Activated CD4-positive, alpha-beta memory T cell treated with anti-CD3 and anti-CD28 coated beads, Interleukin-2, amount 10 ng/mL, durations not matched to agents 7 days and 5 days (primary cell): ENCODE measurements at places on chromosomes 5 and 9. TPM values are rescaled to one million over a fixed set of nuclear protein-coding genes. Genes with fewer than 3 reads are reported as not detected.

GRCh38 chr9:6764011-6764410 is 6.2 kb downstream of the KDM4C start:
- peaks cover 46% of the 10 kb centered on the region for H3K4me1 ChIP-seq
- no peak for DNase-seq
- H3K4me3 ChIP-seq = no peak overlapping the region

GRCh38 chr5:67181648-67182221 is 14.9 kb downstream of the CD180 start:
- H3K4me3 ChIP-seq = peak overlapping the region; percentile 6
- no peaks in the 10 kb centered on the region for H3K27me3 ChIP-seq
- H3K4me1 ChIP-seq = peaks cover 53% of the 10 kb centered on the region
- H3K36me3 ChIP-seq = peaks cover 37% of the 10 kb centered on the region
- H3K27ac ChIP-seq = peak overlapping the region; percentile 77

DNA sequence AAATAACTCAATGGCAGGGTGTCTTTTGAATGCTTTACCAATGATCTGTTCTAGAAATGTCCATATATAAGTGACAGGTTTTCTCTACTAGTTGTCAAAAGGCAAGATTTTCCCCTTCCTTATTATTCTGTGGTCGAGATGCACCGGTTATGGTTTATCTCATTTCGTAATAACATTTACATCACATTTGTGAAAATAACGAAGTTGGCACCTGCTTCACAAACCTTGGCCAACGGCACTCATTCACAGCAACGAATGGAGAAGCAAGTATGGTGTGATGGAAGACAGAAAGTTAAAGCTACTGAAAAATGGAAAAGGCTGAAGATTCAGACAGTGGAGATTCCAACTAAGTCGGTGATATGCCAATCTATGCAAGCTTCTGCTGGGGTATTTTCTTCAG is 235.8 kb downstream of the KCTD16 start:
- H3K36me3 ChIP-seq = no peaks in the 10 kb centered on the region
- DNase-seq = no peak
- H3K4me1 ChIP-seq = no peaks in the 10 kb centered on the region
- no peaks in the 10 kb centered on the region for H3K27me3 ChIP-seq
- H3K27ac ChIP-seq = no peak overlapping the region

- no peak overlapping the region for H3K27ac ChIP-seq
- peaks cover 20% of the 10 kb centered on the region for H3K36me3 ChIP-seq
- H3K4me1 ChIP-seq = peaks cover 38% of the 10 kb centered on the region
- H3K4me3 ChIP-seq = no peak overlapping the region
Measured at GRCh38 chr9:37902131-37902530, 1.8 kb downstream of the SLC25A51 start.

Gene RGS7BP
- not detected for total RNA-seq

DNA sequence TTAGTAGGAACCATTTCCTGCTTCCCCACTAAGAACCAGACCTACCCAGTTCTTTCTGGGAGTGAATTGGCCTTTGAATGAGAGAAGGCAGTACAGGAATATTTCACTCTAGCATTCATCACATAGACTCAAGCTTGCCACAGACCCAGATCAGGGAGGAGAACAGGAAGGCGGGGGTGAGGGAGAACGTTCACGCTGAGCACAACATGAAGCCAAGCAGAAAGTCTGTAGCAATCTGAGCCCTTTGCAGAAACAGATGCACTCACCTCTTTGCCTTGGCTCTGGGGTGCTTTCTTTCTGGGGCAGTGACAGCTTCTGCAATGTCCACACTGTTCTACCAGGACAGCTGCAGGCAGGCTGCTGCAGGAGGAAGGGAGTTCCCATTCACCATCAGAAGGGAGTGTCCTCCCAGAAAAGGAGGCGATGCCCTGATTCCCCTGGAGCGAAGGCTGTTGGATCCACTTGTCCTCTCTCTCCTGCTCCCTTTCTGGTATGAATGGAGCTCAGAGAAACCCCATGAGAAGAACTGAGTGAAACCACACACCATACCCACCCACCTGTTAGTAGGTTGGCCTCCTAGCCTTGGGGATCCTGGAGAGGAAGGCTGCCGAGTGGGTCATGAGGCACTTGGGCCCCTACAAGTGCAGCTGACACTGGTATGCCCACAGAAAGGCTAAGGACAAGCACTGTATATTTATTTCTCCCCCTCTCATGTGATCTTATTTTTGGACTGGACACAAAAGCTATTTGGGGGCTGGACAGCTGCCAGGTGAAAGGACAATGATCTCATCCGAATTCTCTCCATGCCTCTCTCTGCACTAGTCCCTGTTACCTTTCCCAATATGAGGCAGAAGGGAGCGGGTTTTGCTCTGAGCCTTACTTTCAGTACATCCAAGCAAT is 11.7 kb upstream of the FGF1 start:
- no peak for DNase-seq
- H3K27me3 ChIP-seq = peaks cover 2% of the 10 kb centered on the region
- H3K4me3 ChIP-seq = no peak overlapping the region
- no peaks in the 10 kb centered on the region for H3K4me1 ChIP-seq
- no peaks in the 10 kb centered on the region for H3K36me3 ChIP-seq

Gene SLC22A4
- total RNA-seq = 0.28 TPM

Gene KCNV2
- total RNA-seq = not detected

Gene PPP3R2
- total RNA-seq = not detected

GRCh38 chr5:66540078-66540477 is 56.1 kb upstream of the MAST4 start:
- peaks cover 12% of the 10 kb centered on the region for H3K27me3 ChIP-seq
- no peak for DNase-seq
- H3K4me3 ChIP-seq = no peak overlapping the region
- H3K36me3 ChIP-seq = no peaks in the 10 kb centered on the region
- no peak overlapping the region for H3K27ac ChIP-seq

Gene KDM3B
- total RNA-seq = 57.9 TPM

Gene SPATA31E1
- total RNA-seq = not detected

GRCh38 chr9:77977210-77977611 is 54.4 kb downstream of the GNAQ start:
- H3K27ac ChIP-seq = peak overlapping the region; percentile 77
- H3K4me3 ChIP-seq = no peak overlapping the region
- H3K27me3 ChIP-seq = no peaks in the 10 kb centered on the region
- peak; percentile 69 for DNase-seq
- peaks cover 51% of the 10 kb centered on the region for H3K4me1 ChIP-seq

Gene TRPM3
- total RNA-seq = not detected

Gene LCN9
- not detected for total RNA-seq

Gene CTNND2
- total RNA-seq = not detected

- H3K4me1 ChIP-seq = no peaks in the 10 kb centered on the region
- no peak for DNase-seq
Measured at GRCh38 chr5:83711982-83712601, 8.6 kb downstream of the HAPLN1 start.

Gene SCGB3A2
- not detected for total RNA-seq

Gene GNA14
- not detected for total RNA-seq

GRCh38 chr9:104805441-104805840 is 41.5 kb downstream of the NIPSNAP3B start:
- no peak overlapping the region for H3K4me3 ChIP-seq
- no peaks in the 10 kb centered on the region for H3K36me3 ChIP-seq
- H3K27ac ChIP-seq = no peak overlapping the region
- H3K27me3 ChIP-seq = no peaks in the 10 kb centered on the region
- DNase-seq = no peak
- H3K4me1 ChIP-seq = no peaks in the 10 kb centered on the region

DNA sequence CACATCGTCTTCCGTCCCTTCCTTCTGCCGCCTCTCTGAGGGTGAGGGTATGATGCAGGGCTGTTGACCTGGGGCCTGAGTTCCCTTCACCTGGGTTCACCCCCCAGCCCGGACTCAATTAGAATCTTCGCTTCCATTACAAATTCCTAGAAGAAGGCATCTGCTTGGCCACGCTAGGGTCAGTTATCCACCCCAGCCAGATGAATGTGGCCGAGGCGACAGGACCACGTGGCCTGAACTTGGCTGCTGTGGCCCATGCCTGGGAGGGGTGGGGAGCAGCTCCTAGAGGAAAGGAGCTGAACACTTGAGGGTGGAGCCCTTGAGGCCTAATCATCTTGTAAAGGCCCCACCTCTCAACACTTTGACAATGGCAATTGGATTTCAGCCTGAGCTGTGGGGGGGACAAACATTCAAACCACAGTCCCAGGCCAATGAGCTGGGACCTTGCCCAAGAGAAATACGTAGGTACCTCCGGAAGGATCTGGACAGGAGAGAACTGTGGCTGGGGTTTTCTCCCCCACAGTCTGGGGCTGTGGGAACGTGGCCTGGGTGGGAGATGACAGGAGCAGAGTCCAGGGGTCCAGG is 90.6 kb upstream of the ADAMTS2 start:
- no peaks in the 10 kb centered on the region for H3K27me3 ChIP-seq
- DNase-seq = no peak
- H3K4me1 ChIP-seq = no peaks in the 10 kb centered on the region
- no peak overlapping the region for H3K27ac ChIP-seq
- no peaks in the 10 kb centered on the region for H3K36me3 ChIP-seq

Gene RANBP17
- total RNA-seq = not detected

DNA sequence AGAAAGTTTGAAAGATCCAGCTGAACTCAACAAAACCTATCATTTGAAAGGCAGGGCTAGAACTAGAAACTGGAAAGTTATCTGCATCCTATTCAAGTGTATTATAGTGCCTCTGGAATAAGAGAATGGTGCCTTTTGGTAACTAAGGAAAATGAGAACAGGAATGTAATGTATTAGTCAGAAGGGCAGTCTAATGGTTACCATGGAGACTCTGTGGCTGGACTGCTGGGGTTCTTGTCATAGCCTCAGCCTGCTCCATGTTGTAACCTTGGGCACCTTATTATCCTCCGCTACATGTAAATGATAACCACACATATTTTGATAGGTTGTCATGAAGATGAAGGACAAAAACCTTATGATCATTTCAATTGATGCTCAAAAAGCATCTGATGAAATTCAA is 24.6 kb upstream of the IFNB1 start:
- H3K27ac ChIP-seq = no peak overlapping the region
- no peak overlapping the region for H3K4me3 ChIP-seq
- no peaks in the 10 kb centered on the region for H3K36me3 ChIP-seq

Gene LECT2
- not detected for total RNA-seq

GRCh38 chr9:715743-716400 is 125.6 kb upstream of the DMRT1 start:
- H3K4me3 ChIP-seq = no peak overlapping the region
- H3K36me3 ChIP-seq = peaks cover 17% of the 10 kb centered on the region
- H3K27me3 ChIP-seq = no peaks in the 10 kb centered on the region

GRCh38 chr9:4743131-4743875 is 2.3 kb upstream of the AK3 start:
- no peaks in the 10 kb centered on the region for H3K27me3 ChIP-seq
- DNase-seq = no peak
- peaks cover 33% of the 10 kb centered on the region for H3K4me1 ChIP-seq

DNA sequence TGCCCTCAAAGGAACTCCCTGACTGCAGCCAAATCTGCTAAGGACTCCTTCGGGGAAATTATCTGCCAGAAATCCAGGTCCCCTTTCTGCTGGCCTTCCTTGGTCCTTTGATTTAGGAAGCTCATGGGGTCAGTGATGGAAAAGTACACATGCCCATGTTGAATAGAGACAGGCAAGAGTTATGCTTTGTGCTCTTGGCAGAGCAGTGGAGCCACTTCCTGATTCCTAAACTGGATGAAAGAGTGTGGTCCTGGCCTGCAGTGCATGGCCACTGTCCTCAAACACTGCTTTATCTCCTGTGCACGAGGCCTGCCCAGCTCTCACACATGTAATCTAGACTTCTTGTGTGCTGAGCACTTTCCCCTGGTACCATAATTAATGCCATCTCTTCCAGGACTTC is 2.0 kb upstream of the EBF1 start:
- H3K4me3 ChIP-seq = no peak overlapping the region
- DNase-seq = no peak

Gene C5orf63
- total RNA-seq = 6.6 TPM

Gene ABLIM3
- total RNA-seq = 0.38 TPM

Gene FOXD4L6
- total RNA-seq = not detected

- no peak for DNase-seq
- H3K27me3 ChIP-seq = no peaks in the 10 kb centered on the region
- H3K27ac ChIP-seq = no peak overlapping the region
- H3K36me3 ChIP-seq = no peaks in the 10 kb centered on the region
Measured at GRCh38 chr5:121377461-121377860, 474.2 kb upstream of the FTMT start.

DNA sequence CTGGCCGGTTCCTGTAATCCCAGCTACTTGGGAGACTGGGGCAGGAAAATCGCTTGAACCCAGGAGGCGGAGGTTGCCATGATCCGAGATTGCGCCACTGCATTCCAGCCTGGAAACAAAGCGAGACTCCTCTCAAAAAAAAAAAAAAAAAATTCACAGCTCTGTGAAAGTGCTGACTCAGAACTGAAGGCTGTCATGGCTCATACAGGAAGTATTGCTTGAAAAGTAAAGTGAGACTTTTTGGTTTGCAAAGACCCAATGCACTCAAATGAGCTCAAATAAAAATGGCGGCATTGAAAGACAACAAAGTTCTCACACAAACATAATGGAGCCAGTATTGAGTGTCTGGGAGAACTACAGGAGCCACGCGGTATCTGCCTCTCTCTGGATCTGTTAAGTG is 202.1 kb downstream of the FBXL7 start:
- no peaks in the 10 kb centered on the region for H3K36me3 ChIP-seq
- no peak overlapping the region for H3K27ac ChIP-seq
- H3K4me3 ChIP-seq = no peak overlapping the region
- no peak for DNase-seq
- H3K4me1 ChIP-seq = no peaks in the 10 kb centered on the region

DNA sequence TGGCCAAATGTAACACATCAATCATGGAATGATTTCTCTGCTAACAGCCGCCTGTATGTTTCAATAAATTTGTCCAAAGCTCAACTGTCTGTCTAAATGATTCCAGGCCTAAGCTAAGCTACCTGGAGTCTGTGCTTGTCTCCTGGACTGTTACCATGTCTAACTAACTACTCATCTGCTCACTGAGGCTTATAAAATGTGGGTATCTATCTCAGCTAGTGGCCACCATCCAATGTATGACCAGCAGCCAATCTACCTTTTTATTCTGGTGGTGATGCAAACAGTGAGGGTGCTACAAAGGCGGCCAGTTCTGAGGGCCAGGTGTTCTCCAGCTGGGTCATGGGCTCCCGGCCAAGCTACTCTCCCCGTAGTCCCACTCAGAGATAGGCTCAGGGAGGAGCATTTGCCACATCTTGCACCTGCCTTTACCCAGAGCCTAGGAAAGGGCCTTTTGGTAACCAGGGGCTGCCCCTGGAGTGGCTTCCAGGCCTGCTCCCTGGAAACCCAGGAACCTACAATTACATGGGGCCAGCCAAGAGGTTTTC is 59.1 kb downstream of the PFDN1 start:
- peaks cover 40% of the 10 kb centered on the region for H3K4me1 ChIP-seq
- no peak overlapping the region for H3K4me3 ChIP-seq
- no peaks in the 10 kb centered on the region for H3K27me3 ChIP-seq
- no peak for DNase-seq
- H3K27ac ChIP-seq = no peak overlapping the region

Gene SPATA31D4
- not detected for total RNA-seq

- peaks cover 3% of the 10 kb centered on the region for H3K27me3 ChIP-seq
- H3K4me1 ChIP-seq = no peaks in the 10 kb centered on the region
- no peak overlapping the region for H3K4me3 ChIP-seq
- DNase-seq = no peak
- no peaks in the 10 kb centered on the region for H3K36me3 ChIP-seq
Measured at GRCh38 chr5:1262381-1262780, 32.5 kb downstream of the TERT start.
